ENCODE measurements at places on chromosomes 7 and 10.

GRCh38 chr7:138000081-138000701, 1.7 kb downstream of the CREB3L2 start:
- peak; percentile 94 for DNase-seq

DNA sequence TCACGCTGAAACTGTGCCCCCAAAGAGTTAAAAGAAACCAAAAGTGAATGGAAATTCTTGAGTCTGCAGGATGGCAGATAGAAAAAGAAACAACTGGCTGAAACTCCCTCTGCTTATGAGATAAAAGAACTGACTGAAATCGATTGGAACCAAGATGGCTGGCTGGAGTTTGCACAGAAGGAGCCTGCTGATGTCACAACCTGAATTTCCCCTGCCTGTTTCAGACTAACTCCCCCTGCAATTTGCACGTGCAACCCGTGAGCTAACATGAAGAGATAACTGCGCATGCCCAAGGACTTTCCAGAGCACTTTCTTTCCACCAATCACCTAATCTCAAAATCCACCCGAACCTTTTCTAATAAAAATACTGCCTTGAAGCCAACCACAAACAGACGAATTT, 435.5 kb downstream of the CALN1 start:
- peak; percentile 18 for DNase-seq

GRCh38 chr10:32298075-32298812, 48.7 kb downstream of the EPC1 start:
- DNase-seq: peak; percentile 66

DNA sequence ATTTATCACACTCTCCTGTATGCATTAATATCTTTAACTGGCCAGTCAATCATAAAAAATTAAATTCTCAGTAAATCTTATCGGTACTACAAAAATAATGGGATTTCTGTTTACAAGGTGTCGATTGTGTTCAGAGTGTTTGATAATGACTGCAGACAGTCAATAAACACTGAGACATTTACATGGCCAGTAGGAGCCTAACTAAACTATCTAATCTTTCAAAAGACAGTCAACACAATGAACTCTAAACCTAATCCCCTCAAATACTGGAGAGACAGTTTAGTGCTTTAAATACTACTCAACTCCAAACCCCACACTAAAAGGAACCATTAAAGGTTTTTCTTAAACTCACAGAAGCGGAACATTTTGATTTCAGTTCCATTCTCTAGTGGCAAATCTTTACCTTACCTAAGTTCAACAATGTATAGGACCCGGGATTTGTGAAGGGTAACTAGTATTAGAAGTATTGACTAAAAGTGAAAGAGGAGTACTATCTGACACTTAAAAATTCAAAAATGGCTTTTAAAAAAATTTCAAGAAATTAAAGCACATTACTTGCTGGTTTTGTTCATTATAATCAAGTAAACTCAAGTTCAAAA, 37.3 kb upstream of the EXOC6 start:
- no peak for DNase-seq

DNA sequence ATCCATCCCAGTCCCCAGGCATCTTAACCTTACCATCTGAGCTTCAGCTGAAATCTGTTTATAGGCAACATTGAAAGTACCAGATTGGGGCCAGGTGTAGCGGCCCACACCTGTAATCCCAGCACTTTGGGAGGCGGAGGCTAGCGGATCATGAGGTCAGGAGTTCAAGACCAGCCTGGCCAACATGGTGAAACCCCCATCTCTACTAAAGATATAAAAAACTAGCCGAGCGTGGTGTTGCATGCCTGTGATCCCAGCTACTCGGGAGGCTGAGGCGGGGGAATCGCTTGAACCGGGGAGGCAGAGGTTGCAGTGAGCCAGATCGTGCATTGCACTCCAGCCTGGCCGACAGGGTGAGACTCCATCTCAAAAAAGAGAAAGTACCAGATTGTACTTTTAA, 39.0 kb downstream of the CRCP start:
- no peak for DNase-seq

DNA sequence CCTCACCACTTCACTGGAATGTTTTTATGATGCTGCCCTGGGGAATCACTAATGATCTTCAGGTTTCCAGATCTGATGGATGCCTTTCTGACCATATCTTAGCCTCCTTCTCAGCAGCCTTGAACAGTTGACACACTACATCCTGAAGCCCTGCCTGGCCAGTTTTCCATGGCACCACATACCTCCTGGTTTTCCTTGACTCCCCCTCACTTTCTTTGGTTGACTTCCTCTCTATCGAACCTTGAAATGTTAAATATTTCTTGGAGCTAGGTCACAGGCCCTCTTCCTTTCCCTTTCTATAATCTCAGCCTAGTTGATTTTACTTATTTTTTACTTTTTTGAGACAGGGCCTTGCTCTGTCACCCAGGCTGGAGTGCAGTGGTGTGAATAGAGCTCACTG, 108.8 kb upstream of the CDK1 start:
- no peak for DNase-seq

DNA sequence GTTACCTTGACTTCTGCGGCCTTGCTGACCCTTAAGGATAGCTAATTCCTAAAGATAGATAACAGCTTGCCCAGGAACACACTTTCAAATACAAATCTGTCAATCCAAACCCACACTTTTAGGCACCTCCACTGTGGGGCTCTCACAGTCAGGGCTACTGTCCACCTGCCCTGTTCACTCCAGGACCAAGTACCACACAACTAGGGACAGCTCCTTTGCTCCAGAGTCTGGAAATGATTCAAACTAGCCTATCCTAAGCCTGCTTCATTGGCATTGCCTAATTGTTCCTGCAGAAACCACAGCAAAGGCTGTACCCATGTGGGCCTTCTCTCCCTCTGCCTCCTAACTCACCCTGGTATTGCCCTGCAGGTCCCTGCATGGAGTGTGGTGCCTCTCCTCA, 538.9 kb upstream of the IGFBP3 start:
- DNase-seq: no peak

GRCh38 chr10:89646889-89647657, 2.0 kb upstream of the PANK1 start:
- peak; percentile 69 for DNase-seq

DNA sequence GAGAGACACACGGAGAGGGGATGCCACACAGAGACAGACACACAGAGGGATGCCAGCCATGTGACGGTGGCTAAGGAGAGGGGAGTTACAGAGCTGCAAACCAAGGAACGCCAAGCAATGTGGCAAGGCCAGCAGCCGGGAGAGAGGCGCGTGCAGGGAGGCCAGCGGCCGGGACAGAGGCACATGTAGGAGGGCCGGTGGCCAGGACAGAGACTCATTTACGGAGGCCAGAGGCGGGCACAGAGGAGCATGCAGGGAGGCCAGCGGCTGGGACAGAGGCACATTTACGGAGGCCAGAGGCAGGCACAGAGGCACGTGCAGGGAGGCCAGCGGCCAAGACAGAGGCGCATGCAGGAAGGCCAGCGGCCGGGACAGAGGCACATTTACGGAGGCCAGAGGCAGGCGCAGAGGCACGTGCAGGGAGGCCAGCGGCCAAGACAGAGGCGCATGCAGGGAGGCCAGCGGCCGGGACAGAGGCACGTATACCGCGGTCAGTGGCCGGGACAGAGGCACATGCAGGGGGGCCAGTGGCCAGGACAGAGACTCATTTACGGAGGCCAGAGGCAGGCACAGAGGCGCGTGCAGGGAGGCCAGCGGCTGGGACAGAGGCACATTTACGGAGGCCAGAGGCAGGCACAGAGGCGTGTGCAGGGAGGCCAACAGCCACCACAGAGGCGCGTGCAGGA, 40.4 kb downstream of the INSIG1 start:
- DNase-seq: no peak

- no peak for DNase-seq
Observed at GRCh38 chr10:119713744-119714483, 11.9 kb upstream of the INPP5F start.

GRCh38 chr10:43461950-43462349, 25.0 kb downstream of the ZNF487 start:
- peak; percentile 79 for DNase-seq

- no peak for DNase-seq
Observed at GRCh38 chr7:156055206-156055822, 243.1 kb upstream of the SHH start.

GRCh38 chr10:23419201-23419600, 19.7 kb upstream of the OTUD1 start:
- no peak for DNase-seq

- DNase-seq: no peak
Observed at GRCh38 chr7:45027774-45028114, 27.7 kb downstream of the CCM2 start.

- no peak for DNase-seq
Observed at GRCh38 chr10:48333856-48334255, 27.4 kb downstream of the MAPK8 start.

DNA sequence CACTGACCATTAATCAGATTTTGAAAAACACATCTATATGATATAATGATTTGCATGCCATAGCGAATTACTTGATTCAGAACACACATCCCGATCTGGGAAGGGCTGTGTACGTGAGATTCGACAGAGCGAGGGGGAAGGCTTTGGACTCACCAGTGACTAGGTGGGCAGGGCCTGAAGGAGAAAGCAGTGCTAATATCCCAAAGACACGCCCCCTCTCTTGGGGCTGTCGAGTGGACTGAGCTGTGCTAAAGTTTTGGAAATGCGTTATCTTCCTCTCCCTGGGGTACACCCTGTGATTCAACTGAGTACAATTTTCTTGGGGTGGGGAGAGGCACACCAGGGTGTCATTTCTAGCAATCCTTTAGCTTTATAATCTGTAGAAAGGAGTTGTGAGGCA, 1.8 kb downstream of the LRRC17 start:
- DNase-seq: peak; percentile 84

DNA sequence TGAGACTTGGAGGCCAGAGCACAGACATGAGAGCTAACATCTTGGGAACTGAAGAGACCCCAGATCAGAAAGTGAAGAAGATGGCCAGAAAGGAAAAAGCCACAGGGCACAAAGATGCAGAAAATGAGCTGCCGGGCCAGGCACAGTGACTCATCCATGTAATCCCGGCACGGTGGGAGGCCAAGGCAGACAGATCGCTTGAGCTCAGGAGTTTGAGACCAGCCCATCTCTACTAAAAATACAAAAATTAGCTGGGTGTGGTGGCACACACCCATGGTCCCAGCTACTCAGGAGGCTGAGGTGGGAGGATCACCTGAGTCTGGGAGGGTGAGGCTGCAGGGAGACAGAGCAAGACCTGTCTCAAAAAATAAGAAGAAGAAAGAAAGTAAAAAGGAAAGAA, 81.4 kb upstream of the MGMT start:
- DNase-seq: no peak

- peak; percentile 71 for DNase-seq
Observed at GRCh38 chr7:138008588-138009349, 6.9 kb upstream of the CREB3L2 start.

GRCh38 chr10:71582506-71583475, 136.8 kb downstream of the C10orf105 start:
- no peak for DNase-seq

DNA sequence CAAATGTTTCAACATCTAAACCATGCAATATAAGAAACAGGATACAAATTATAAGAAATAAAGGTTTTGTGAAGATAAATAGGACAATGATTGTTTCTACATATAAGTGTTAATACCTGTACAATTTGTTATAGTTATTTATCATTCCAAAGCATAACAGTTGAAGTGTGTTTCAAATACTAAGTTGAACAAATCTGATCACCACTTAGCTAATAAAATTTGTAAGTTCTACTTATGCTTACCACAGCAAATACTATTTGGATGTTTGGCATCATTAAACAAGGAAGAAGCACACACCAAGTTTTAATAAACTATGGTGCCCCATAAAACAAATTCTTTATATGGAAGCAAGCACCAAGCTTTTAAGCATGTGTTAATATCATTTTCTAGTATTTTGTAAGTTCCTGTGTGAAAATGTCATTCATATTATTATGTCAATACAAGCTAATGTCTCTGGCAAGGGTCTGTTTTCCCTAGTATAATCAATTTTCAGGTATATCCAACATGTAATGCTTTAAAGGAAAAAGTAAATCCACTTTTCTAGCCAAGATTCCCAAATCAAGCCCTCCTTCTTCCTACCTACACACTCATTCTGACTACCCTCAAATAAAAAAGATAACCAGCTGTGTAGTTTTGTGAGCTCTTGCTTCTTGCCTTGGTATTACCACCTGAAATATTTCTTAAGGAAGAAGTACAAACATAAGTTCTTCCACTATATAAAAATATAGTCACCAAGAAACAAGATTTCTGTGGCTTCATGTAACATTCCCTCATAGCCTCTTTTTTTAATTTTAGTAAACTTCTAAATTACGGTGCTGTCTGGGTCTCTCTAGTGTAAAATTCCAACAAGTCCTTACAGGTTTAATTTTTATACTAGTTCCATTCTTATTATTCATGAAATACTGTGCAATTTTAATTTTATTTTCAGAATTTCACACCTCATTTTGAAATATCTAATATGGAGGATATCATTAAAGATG, 9.2 kb downstream of the SKAP2 start:
- no peak for DNase-seq

DNA sequence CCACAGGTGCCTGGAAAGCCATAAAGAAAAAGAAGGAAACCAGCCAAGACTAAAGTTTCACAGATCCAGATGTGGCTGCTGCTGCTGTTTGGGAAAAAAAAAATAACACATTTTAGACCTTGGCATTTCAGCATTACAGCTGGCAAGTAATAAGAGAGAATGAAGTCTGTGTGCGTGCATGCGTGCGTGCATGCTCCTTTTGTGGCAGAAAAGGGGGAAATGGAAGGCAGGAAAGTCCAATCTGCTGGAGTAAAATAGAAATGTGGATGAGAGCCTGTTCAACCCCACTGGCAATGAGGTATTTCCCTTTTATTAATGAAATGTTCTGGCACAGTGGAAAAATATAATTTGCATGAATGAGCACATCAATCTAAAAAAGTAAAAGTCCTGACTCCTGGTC, 137.0 kb upstream of the SEMA3A start:
- DNase-seq: peak; percentile 3

DNA sequence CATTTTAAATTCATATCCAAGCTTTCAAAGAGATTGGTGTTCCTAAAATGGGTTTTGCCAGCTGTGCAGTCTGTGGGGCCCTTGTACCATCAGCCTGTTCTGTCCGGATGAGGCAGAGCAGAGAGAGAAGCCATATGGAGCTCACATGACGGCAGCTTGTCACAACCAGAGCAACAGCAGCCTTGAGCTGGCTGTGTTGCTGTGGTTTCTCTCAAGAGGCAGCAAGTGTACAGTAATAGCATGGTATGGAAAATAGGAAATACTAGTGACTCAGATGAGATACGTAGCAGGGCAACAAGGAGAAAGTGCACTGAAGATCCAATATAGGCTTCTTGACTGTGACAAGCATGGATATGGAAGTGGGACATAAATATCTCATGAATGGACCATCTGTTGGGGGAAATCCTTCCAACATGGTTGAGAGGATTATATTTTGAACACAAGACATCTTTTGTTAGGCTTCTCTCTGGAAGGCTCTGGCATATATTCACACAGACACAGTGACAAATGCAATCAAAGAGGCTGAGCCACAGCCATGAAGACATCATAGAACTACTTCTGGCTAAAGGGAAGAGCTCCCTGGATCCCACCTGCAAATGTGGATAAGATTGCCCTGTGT, 251.0 kb upstream of the TAC1 start:
- DNase-seq: no peak

DNA sequence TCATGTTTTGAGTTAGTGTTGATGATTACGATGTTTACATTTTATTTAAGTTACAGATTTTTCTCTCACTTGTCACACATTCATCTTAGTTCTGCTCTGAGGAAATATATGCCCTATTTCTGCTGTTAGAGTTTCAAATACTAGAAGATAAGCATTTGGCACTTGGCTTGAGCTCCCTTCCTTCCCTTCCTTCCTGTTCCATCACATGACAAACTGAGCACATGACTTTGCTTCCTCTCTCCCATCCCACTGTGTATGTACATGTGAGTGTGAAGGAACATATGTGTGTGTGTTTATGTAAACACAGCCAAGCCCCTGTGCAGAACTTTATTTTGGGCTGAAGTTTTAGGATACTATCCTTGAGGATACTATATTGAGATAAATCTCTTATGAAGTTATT, 795.9 kb upstream of the IGFBP3 start:
- no peak for DNase-seq
